Progenitor cell of endocrine pancreas (in vitro differentiated cells): ENCODE measurements at places on chromosomes 6 and 20.

DNA sequence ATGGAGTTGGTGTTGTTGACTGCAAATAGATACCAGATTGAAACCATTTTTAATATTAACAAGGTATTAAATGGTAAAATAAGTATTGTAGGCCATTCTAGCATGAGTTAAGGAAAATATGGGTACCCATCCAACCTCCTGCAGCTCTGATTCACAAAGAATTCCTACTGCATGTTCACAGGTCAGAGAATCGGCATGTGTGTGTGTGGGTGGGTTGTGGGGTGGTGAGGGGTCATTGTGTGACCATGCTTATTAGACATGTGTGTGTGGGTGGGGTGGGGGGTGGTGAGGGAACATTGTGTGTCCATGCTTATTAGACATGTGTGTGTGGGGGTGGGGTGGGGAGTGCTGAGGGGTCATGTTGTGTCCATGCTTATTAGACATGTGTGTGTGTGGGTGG, 3.2 kb downstream of the IYD start:
- DNase-seq: no peak

- DNase-seq: no peak
Measured at GRCh38 chr6:11919771-11920440, 92.2 kb upstream of the HIVEP1 start.

GRCh38 chr6:45521226-45521625, 143.5 kb upstream of the SUPT3H start:
- DNase-seq: no peak

DNA sequence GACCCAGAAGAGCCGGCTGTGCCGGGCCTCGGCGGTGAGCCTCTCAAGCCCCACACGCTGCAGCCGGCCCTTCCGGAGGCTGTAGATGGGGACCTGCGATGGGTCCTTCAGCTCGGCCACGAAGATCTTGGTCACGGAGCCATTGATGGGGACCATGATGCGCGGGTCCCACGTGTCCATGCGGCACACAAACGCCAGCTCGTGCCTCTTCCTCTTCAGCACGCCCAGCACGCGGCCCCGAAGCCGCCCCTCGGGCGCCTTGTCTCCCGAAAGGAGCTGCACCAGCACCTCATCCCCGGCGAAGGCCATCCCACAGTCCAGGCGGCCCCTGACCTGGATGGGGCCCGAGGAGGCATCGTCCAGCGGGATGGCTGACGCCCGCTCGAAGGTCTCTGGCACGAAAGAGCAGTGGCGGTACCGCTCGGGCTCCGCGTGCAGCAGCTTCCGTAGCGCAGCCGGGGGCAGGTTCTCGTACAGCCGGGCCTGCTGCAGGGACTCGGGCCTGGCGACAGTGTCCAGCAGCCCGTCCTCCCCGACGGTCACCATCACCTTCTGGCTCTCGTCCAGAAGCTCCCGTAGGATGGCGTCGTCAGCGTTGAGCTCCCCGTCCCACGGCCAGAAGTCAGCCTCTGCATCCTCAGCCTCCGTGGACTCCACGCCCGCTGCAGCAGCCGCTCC, 8.9 kb downstream of the HELZ2 start:
- no peak for DNase-seq
